ENCODE measurements at places on chromosomes 4 and X. TPM values are rescaled to one million over a fixed set of nuclear protein-coding genes. Genes with fewer than 3 reads are reported as not detected.

The SSX7 gene
- total RNA-seq = not detected

The ERAS gene
- not detected for total RNA-seq

The SH3RF1 gene
- total RNA-seq = 45.3 TPM

The CD40LG gene
- 0.43 TPM for total RNA-seq

The DCTD gene
- 53.3 TPM for total RNA-seq

The PRDM5 gene
- total RNA-seq = 10.2 TPM

The GABRG1 gene
- 0.03 TPM for total RNA-seq

The PPARGC1A gene
- total RNA-seq = 139 TPM

The SPANXA2 gene
- not detected for total RNA-seq

The CLDN2 gene
- total RNA-seq = 0.09 TPM

The PRMT9 gene
- total RNA-seq = 7.6 TPM

The ASIC5 gene
- not detected for total RNA-seq

The DCAF8L2 gene
- not detected for total RNA-seq

The SGMS2 gene
- total RNA-seq = 43.2 TPM

The KLHL13 gene
- total RNA-seq = 1.6 TPM

The SERPINA7 gene
- total RNA-seq = not detected

The SYTL4 gene
- 44.3 TPM for total RNA-seq

The SLIT2 gene
- 1.2 TPM for total RNA-seq
